ENCODE measurements at places on chromosomes 16 and 17.

- DNase-seq: peak; percentile 62
Measured at GRCh38 chr16:83933885-83934683, 19.0 kb upstream of the OSGIN1 start.

GRCh38 chr16:50188619-50189136, 35.6 kb downstream of the TENT4B start:
- DNase-seq: no peak

DNA sequence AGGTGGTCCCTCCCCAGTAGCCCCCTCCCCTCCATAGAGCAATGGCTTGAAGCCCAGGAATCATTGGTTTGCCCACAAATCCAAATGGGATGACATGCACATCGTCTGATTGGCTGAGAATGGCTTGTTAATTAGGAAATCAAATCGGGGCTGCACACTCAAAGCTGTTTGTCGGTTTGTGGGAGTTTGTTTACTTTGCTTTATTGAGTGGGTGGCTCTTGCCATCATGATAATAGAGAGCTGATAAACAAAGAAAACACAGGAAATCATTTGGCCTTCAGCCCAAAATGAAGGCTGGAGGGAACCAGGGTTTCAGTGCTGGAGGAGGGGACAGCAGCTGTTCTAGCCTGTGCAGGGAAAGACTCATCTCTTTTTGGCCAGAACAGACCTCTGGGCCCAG, 316.3 kb downstream of the CBLN1 start:
- peak; percentile 47 for DNase-seq

GRCh38 chr16:28549301-28549899, 4.3 kb upstream of the SGF29 start:
- peak; percentile 36 for DNase-seq
